ENCODE measurements at places on chromosomes 5 and 9. TPM values are rescaled to one million over a fixed set of nuclear protein-coding genes. Genes with fewer than 3 reads are reported as not detected.

PPP1R26 gene
- 0.27 TPM for polyA plus RNA-seq

DNA sequence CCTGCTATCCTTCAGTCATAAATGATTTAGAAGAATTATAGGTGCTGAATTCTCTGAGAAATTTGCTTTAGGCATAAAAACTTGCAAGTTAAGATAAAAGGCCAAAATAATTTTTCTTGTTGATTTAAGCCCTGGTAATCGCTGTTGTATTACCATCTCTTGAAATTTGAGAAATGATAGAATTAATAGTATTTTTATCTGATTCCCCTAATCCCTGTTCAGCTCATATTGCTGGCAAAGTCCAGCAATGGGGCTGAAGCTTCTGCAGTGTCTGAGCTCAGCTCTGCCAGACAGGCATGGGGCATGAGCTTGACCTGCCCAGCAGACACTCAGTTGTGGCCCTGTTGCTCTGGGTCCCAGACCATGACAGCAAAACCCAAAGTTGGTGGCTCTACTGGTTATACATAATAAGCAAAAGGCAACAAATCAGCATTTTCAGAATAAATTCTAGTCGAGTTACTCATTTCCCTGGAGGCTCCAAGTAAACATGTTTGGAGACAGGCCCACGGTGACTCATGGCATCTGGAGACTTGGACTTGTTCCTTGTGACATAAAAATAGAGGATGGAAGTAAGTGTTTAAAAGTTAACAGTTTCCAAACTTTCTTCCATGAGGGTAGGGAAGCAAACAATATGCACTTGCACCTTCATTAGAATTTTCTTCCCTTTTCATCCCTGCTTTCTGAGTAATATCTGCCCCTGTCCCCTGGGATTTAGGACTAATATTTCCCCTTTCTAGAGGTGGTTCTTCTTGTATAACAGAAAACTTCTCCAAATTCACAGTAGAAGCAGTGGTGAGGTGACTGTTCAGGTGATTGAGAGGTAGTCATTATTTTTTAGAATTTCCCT, 60.2 kb upstream of the SLC2A8 start:
- no peak for DNase-seq

- no peak for DNase-seq
These were observed 96.3 kb downstream of the CACNA1B start for GRCh38 chr9:137973829-137974416.

HTR4 gene
- polyA plus RNA-seq = not detected

DNA sequence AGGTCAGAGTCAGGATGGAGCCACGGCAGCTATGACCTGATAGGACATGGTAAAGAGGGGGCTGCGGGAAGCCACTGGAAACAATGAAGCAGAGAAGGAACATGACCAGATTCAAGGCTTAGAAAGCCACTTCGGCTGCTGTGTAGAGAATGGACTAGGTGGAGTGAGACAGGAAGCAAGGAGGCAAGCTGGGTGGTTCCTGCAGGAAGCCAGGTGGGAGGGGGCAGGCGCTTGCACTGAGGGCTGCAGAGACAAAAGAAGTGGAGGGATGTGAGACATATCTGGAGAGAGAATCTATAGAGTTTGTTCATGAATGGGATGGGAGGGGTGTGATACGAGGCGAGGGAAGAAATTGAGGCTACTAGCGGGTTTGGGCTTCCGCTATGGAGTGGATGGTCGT, 19.0 kb upstream of the N4BP3 start:
- DNase-seq = no peak

TAF11L5 gene
- polyA plus RNA-seq = not detected

LCP2 gene
- polyA plus RNA-seq = 9.9 TPM

- DNase-seq = no peak
These were observed 875.4 kb upstream of the WWC1 start for GRCh38 chr5:167415779-167416746.

- DNase-seq = no peak
These were observed 46.4 kb upstream of the STK32A start for GRCh38 chr5:147188200-147189108.

DNA sequence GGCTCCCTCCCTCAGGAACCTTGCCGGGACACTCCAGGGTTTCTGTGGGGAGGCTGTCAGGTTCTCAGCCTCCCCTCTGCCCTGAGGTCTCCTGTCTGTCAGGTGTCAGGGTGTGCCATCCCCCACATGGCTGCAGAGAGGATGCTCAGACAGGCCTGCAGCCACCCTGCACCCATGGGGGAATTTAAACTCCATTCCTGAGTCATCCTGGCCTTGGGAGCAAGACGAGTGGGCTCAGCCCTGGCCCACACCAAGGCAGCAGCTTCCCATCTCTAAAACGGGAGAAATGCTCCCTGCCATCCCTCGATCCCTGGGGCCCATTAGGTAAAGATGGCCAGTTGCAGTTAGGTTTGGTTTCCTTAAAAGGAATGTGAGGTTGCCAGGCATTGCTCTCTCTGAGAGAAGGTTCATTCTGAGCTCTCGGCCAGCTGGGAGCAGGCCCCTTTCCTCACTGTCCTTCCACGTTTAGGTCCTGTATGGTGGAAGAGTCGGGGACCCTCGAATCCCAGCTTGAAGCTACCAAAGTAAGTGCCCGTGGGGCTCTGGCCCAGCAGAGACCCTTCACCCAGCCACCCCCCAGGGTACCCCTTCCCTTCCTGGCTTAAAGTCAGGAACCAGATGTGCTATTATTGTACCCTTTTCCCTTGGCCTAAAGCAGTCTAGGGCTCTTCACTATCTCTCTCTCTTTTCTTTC, 26.6 kb downstream of the DYNC2I2 start:
- DNase-seq = no peak

- no peak for DNase-seq
These were observed 233.6 kb downstream of the MAST4 start for GRCh38 chr5:66829826-66830225.

- no peak for DNase-seq
These were observed 131.3 kb downstream of the ZDHHC21 start for GRCh38 chr9:14561929-14562405.

PRR16 gene
- 0.14 TPM for polyA plus RNA-seq

LCN9 gene
- polyA plus RNA-seq = not detected

SLC9A3 gene
- polyA plus RNA-seq = 1.1 TPM

SLC1A3 gene
- not detected for polyA plus RNA-seq

DNA sequence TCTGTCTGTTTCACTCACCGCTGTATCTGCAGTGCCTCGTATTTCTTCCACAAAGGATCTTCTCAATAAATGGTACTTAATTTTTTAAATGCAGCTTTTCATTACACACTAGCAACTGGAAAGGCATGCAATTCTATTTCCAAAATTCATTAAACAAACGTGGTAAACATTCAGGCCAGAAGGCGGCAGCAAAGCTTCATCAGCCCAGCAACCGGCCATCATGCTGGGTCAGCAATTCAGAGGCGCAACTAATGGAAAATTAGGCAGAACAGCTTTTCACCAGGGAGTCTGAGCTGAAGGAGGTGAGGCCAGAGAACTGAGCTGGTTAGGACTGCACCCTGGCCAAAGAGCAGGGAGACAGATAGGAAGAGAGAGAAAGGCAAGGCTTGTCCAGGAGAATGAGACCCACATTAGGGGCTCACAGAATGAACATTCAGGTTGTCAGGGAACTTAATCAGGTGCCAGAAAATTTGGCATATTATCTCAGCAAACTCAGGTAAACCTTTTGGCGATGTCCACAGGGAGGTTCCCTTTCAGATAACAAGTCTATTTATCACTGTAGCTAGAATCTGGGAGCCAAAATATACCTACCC, 17.7 kb upstream of the RNF180 start:
- DNase-seq = no peak

DNA sequence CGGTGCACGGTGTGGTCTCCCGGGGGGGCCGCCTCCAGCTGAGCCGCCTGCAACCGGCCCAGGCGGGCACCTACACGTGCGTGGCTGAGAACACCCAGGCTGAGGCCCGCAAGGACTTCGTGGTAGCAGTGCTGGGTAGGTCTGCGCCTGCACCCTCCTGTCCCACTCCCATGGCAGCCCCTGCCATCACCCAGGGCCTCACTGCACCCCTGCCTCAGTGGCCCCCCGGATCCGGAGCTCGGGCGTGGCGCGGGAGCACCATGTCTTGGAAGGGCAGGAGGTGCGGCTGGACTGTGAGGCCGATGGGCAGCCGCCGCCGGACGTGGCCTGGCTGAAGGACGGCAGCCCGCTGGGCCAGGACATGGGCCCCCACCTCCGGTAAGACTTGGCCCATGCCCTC, 53.8 kb upstream of the ASS1 start:
- no peak for DNase-seq

GRCh38 chr5:133485468-133485867, 126.9 kb downstream of the FSTL4 start:
- DNase-seq = no peak

CCDC192 gene
- not detected for polyA plus RNA-seq

IL9 gene
- not detected for polyA plus RNA-seq

GRCh38 chr9:128015696-128016095, 34.9 kb upstream of the EEIG1 start:
- DNase-seq = no peak

SLC36A3 gene
- polyA plus RNA-seq = 0.26 TPM

DNA sequence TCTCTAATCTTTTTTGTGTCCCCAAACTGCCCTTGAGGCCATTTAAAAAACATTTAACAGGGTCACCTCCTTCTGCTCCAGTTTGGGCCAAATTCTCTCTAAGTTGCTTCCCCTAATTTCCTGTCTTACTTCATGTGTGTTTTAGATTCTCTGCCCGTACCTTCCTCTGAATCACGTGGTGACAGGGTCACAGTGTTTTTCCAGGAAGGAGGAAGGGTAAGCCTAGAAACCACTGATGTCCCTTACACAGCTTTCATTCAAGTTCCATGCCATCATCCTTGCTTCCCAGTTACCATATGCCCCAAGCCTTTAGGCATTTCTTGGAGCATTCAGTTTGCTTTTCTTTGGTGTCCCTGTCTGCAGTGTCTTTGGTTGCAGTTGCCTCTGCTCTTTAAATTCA, 42.4 kb upstream of the MACIR start:
- no peak for DNase-seq

DNA sequence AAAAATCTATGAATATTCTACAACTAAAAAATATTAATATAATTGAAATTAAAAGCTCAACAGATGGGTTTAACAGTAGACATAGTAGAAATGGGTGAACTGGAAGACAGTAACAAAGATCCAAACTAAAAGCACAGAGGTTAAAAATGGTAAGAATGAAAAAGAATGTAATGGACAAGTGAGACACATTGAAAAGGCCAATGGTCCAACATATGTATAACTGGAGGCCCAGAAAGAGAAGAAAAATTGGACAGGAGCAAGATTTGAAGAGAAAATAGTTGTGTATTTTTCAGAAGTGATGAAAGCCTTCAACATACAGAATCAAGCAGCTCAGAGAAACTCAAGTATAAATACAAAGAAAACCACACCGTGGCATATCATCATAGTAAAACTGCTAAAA, 58.6 kb downstream of the PCDHGC5 start:
- no peak for DNase-seq

DRD1 gene
- not detected for polyA plus RNA-seq

Measured in naive B cell (primary cell).